Chondrocyte (in vitro differentiated cells): ENCODE measurements at places on chromosomes 12 and 14. TPM values are rescaled to one million over a fixed set of nuclear protein-coding genes. Genes with fewer than 3 reads are reported as not detected.
A peak's percentile ranks its signal among the peaks of the same experiment; 100 is the strongest.

DNA sequence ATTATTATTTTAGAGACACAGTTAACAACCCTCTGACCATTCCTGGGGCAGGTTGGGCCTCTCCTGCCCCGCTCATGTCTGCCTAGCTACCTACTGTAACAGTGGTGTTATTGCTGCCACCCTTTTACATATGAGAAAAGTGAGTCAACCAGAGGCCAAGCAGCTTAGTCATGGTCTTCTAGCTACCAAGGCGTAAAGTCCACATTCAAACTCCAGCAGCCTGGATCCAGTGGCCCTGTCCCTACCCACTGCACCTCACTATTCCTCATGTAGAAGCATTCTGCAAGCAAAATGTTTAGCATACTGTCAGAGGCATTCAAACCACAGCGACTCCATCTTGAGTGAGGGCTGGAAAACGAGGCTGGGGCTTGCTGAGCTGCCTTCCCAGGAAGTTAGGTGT is 95.8 kb downstream of the SLC15A4 start:
- H3K27me3 ChIP-seq: no peaks in the 10 kb centered on the region
- no peak overlapping the region for H3K4me3 ChIP-seq
- H3K4me1 ChIP-seq: no peaks in the 10 kb centered on the region

DNA sequence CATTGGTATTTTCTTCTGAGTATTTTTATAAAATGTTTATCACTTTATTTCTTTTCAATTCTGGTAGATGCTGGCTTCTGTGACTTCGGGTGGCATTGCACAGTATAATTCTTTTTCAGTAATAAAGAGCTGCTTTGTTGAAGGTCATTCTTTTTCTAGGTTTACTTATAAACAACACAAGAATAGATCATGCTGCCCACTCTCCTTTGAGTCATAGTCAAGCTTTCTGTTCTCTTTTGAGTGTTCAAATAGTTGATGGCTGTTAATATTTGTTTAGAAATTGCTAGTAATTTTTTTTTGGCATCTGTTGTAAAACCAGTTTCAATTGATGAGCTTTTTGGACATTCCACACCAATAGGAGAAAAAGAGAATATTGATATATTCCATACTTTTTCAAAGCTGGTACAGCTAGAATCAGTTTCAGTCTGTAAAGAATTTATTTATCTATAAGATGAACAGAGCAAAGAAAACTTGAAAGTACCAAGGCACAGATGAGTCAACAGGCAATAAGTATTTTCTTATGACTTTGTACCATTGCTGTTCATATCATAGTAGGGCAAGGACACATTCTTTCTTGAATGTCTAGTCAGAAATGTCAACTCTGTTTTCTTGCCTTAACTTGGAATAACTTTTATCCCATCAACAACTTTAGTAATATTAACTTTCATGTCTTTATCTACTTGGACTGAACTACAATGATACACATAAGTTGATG is 513.0 kb upstream of the SEL1L start:
- no peak for DNase-seq
- no peak overlapping the region for H3K4me3 ChIP-seq
- H3K36me3 ChIP-seq: no peaks in the 10 kb centered on the region
- no peaks in the 10 kb centered on the region for H3K27me3 ChIP-seq

DNA sequence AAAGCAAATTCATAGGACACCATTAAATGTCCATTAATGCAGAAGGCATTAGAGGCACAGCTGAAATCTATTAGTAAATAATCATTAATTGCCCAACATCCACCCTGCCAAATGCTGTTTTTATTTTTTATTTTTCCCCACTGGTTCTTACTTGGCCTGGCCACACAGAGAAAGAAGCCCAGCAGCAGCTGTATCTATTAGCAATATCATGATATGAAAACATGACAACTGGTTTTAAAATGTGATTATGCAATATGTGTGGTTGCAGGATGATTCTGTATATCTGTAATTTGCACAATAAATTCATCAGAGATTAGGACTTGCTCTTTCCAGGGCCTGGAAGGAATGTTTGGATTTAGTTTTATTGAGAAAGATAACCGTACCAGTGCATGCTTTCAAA is 44.9 kb downstream of the SIX6 start:
- H3K4me1 ChIP-seq: no peaks in the 10 kb centered on the region
- no peak for DNase-seq
- H3K27me3 ChIP-seq: no peaks in the 10 kb centered on the region
- H3K36me3 ChIP-seq: peaks cover 6% of the 10 kb centered on the region
- H3K27ac ChIP-seq: no peak overlapping the region
- no peak overlapping the region for H3K4me3 ChIP-seq

GRCh38 chr14:50560931-50561285 is 963 bp downstream of the ATL1 start:
- H3K27me3 ChIP-seq: peaks cover 2% of the 10 kb centered on the region
- DNase-seq: no peak
- H3K4me1 ChIP-seq: peaks cover 20% of the 10 kb centered on the region
- H3K4me3 ChIP-seq: peak overlapping the region; percentile 94

DNA sequence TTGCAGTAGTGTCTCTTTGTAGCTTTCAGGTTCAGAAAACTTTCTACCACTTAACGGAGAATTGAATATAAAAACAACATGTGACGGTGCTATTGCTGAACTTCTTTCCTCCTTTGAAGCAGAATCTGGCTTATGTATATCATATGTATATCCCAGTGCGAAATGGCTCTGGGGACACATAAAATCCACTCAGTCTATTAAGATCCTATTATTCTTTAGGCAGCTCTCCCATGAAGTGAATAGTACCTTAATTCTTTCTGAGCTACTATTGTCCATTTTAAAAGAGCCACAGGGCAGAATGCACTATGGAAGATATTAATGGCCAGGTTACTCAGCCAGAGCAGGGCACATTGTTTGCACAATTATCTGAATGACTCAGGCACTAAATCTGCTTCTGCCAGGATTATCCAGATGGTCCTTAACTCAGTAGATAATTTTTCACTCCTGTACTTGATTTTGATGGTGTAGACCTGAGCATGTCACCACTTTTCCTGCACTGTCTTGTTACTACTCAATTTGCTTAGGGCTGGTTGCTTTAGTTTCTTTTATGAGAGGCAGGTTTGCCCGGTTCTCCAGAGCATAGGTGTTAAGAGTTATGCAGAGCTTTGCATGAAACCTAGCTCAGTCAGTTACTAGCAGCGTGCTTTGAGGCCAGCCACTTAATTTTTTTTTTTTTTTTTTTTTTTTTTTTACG is 5.5 kb downstream of the CNTN1 start:
- no peaks in the 10 kb centered on the region for H3K36me3 ChIP-seq
- peaks cover 37% of the 10 kb centered on the region for H3K27me3 ChIP-seq
- H3K27ac ChIP-seq: no peak overlapping the region
- no peak for DNase-seq
- H3K4me1 ChIP-seq: peaks cover 8% of the 10 kb centered on the region

DNA sequence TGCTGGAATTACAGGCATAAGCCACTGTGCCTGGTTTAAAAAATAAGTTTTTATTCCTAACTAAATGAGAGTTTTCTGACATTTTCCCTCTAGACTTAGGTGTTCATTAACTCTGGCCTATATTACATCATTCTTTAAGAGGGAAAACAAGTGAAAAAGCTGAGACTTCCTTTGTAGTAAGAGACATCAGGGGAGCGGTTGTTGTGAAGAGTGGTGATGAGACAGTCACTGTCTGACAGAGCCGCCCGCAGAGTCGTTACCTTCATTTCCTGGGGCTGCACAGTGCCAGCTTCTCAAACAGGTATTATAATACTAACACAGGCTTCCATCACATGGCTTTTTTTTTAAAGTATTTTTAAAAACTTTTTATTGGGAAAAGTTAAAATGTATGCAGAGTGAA is 19.7 kb upstream of the TDRD9 start:
- no peaks in the 10 kb centered on the region for H3K27me3 ChIP-seq
- H3K27ac ChIP-seq: no peak overlapping the region
- peaks cover 6% of the 10 kb centered on the region for H3K4me1 ChIP-seq
- DNase-seq: no peak
- H3K4me3 ChIP-seq: no peak overlapping the region

GRCh38 chr14:85426068-85426935 is 103.6 kb upstream of the FLRT2 start:
- H3K27me3 ChIP-seq: no peaks in the 10 kb centered on the region
- no peak for DNase-seq
- no peak overlapping the region for H3K4me3 ChIP-seq
- H3K27ac ChIP-seq: no peak overlapping the region
- H3K36me3 ChIP-seq: no peaks in the 10 kb centered on the region

Gene SOX5
- total RNA-seq: 11.1 to 16.2 TPM (median 13.5 TPM) in 3 replicates

Gene NFATC4
- 93.4 to 99.2 TPM (median 97.7 TPM) in 3 replicates for total RNA-seq

Gene MEG3
- not detected in 3 replicates for total RNA-seq

Gene FLRT2
- total RNA-seq: 170 to 241 TPM (median 227 TPM) in 3 replicates
